ENCODE measurements at places on chromosomes 1 and 21.

- no peak for DNase-seq
These were observed 150.9 kb upstream of the ZRANB2 start for GRCh38 chr1:71231751-71232150.

DNA sequence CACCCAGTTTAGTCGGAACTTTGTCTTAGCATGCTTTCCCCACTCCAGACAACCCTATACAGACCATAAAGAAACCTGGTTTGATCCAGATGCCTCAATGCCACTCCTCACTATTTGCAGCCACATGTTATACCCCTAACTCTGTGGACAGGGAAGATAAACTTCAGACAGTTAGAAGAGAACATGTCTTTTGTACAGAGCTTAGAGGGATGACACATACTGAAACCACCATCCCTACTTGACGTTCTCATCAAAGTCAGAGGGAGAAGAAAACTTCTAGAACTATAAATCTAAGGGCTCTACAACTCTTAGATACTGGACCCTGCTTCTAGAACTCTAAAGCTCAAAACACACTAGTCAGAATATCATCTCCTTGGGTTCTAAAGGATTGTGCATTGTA is 3.7 kb downstream of the SYT6 start:
- no peak for DNase-seq

DNA sequence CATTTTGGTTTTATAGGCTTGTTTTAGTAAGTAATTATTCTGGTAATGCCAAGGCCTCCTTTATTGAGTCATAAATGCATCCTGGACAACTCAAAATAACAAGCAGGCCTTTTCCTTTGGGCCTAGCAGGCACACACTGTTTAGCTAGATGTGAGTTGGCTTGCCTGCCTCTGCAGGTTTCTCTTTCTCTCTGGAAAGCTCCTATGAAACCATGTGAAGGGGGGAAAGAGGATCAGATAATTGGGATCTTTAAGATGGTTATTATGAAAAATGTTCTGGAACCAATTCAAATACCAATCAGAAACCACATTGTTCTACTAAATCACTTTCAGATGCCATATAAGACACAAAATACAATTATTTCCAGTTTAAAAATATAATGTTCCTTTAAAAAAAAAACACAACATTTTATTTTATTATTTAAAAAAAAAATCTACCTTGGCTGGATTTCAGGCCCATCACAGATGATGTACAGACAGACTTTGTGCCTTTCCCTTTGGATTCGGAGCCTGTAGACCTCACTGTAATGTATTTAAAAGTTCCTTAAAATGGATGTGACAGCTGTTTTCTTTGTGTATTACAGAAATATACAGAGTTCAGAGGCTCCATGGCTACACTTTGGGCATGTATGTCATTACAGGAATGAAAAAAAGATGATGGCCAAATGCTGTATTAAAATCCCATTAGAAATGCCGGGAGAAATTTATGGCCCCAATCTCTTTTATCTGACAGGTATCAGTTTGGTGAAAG is 80.2 kb downstream of the NTMT2 start:
- DNase-seq, result no peak

DNA sequence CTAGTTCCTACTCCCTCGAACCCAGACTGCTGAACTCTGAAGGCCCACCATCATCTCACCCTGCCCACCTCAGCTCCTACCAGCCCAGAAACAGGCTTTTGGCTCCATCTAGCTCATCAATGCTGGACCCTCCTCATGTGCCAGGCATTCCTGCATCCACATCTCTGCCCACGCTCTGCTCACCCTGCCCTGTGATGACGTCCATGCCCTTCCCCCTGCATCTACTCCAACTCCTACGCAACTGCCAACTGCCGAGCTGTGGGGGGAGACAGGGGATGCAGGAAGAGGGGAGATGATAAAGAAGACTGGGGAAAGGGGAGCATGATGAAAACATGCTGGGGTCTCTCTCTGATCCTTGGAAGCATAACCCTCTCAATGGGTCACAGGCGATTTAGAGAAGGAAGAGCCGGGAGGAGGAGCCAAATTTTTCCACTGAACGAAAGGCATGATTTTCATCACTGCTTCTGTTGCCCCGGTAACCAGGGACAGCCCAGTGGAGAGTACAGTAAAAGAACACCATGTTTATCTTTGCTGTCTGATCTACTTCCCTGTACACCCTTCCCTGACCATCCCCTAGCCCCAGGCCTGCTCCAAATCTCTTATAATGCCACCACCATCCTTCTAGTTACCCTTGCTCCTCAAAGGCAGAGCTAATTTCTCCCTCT is 44.3 kb downstream of the CD34 start:
- no peak for DNase-seq
